Retinal pigment epithelial cell (primary cell): ENCODE measurements at places on chromosomes 2 and 18.

DNA sequence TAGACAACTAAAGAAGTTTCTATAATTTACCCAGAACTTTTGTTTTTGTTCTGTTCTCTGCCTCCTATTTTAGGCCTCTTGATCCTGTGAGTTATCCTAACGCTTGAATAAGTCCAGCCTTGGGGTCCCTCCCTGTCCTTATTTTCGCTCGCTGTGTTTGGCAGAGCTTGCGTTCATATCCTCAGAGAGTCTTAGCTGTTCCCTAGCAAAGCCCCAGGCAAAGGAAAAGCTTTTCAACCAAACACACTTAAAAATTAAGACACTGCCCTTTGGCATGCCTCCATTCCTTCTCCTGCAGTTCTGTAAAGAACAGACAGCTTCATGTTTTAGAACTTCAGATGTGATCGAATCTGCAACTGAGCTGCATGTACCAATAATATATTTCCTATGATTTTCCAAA, 517.2 kb downstream of the SUCLG1 start:
- no peak for DNase-seq

DNA sequence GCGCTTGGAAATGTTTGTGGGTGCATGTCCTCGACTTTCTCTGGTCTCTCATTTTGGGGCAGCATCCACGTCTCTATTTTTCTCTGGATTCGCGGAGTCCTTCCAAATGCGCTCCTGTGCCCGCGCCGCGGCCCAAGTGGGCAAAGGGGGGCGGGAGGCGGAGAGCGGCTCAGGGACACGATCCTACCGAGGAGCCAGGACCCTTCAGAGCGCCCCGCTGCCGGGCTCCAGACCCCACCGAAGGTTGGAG, 990 bp downstream of the EPAS1 start:
- DNase-seq, result no peak

DNA sequence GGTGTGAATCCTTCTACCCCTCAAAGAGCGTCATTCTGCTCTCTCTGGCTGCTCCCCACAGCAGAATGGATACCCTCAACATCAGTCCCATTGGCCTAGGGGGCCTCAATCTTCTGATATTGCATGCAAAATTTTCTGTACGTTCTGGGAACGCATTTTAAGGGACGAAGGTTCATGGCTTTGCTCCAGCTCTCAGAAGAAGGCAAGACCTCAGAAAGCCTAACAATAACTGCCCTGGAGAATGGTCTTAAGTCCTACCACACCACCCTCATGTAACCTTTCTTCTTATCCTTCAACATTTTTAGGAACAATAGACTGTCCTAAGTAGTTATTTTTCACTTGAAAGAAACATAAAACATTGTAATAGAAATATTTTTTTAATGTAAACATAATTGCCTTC, 212.6 kb downstream of the PRKCE start:
- DNase-seq, result no peak

DNA sequence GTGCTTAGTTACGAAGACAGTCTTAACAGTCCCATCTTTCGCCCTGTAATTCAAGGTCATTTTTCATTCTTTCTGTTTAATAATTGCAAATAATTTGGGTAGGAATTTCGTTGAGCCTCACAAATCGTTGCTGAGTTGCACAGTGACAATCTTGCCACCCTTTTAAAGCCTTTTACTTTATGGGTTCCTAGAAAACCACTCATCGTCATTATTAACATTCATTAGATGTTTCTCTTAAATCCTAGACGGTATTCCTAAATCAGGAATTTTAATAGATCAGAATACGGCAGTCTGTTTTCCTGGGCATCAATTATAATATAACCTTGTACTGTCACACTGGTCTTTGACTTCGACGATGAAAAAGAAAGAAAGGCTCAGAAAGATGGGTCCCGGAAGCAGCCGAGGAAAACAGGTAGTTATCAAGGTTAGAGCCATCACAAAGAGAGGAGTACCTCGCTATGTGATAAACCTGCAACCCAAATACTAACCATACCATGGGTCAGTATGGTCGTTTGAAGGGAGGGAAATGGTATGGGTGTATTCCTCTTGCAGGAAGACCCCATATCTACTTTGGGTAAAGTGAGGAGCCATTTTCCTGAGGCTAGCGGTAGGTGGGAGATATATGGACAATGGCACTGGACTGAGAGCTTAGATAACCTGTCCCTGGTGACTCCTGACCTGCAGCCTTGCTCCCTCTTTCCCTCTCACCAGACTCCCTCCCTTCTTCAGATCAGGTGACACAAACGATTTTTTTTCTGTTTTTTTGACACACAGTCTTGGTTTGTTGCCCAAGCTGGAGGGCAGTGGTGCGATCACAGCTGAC, 981 bp upstream of the SF3B1 start:
- DNase-seq, result no peak

GRCh38 chr2:128438091-128438490, 119.4 kb upstream of the HS6ST1 start:
- DNase-seq, result no peak

GRCh38 chr18:60060578-60060977, 160.8 kb downstream of the PMAIP1 start:
- no peak for DNase-seq

- no peak for DNase-seq
Observed at GRCh38 chr2:62808554-62808953, 103.0 kb downstream of the EHBP1 start.

- DNase-seq, result no peak
Observed at GRCh38 chr2:168365094-168365621, 90.9 kb upstream of the CERS6 start.

DNA sequence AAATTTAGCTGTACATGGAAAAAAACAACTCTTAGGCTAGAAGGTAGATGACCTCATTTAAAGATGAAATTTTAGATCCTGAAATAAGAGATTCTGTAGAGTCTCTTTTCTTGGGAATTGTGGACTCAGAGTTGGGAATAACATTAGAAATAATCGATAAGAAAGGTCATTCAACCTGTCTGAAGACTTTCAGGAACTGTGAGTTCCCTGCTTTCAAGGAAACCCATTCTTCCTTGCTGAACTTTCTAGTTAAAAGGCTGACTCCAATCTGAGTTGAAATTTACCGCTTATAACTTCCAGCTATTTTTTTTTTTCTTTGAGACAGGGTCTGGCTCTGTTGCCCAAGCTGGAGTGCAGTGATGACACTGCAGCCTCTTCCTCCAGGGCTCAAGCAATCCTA, 16.8 kb upstream of the SMAD7 start:
- DNase-seq, result no peak

DNA sequence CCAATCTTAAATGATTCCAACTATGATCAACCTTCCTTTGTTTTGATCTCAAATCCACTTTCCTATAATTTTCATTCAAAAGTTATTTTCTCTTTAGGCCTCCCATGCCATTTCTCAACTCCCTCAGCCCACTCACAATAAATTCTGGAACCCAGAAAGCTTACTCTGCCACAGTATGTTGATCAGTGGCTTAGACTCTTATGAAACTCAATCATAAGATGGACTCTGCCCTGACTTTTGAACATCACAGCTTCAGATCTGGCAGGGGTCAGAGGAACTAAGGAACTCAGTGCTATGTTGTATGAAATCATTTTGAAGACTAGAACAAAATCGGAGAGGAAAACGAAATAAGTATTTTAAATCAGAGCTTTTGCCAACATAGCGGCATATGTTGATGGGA, 59.8 kb upstream of the LGALSL start:
- no peak for DNase-seq

- peak; percentile 34 for DNase-seq
Observed at GRCh38 chr2:8543383-8544170, 138.3 kb upstream of the ID2 start.

- DNase-seq, result no peak
Observed at GRCh38 chr2:38863061-38863695, 12.6 kb downstream of the DHX57 start.

DNA sequence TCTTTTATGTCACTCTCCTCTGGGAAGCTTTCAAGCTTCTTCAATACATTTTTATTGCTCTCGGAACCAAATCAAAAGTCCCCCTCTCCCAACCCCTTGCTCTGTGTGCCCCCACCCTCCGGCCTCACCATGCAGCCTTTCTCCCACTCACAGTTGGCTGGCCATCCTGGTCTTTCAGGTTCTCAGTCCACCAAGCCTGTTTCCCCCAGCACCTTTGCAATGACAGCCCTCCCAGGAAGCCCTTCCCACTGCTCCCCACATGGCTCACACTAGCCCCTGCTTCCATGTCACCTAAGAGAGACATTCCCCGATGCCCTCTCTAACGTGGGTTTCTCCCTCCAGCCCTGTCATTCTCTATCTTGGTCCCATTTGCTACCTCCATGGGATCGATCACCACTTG, 266.6 kb downstream of the SRBD1 start:
- no peak for DNase-seq

DNA sequence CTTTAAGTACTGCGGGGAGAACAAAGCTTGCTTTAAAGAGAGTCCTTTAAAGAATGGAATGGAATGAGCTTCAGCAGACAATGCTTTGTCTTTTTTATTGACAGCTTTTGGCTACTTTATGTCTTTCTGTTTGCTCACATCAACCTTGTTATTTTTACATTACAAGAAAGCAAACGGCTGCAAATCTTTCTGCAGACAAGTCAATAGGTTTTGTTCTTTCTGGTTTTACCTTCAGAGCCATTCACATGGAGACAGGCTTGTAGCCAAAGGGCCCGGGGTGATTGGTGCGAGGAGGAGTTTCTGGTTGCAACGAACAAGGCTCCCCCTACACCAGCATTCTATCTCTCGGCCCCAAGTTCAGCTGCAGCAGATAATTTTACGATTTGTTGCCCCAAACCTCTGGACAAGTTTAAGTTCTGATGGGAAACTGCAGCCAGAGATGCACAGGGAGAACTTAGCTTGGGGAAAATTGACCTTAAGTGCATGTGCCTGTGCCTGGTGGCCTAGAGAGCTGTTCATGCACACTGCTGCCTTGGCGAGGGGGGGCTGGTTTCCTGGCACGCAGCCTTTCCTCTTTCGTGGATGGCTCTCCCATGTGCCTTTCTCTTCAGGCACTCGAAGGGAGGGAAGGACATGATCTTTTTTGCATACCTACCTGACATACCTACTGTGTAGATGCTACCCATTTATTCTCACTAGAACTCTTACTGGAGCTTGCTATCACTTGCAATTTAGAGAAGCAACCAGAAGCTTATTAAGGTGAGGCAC, 543.2 kb downstream of the DCDC2C start:
- no peak for DNase-seq

DNA sequence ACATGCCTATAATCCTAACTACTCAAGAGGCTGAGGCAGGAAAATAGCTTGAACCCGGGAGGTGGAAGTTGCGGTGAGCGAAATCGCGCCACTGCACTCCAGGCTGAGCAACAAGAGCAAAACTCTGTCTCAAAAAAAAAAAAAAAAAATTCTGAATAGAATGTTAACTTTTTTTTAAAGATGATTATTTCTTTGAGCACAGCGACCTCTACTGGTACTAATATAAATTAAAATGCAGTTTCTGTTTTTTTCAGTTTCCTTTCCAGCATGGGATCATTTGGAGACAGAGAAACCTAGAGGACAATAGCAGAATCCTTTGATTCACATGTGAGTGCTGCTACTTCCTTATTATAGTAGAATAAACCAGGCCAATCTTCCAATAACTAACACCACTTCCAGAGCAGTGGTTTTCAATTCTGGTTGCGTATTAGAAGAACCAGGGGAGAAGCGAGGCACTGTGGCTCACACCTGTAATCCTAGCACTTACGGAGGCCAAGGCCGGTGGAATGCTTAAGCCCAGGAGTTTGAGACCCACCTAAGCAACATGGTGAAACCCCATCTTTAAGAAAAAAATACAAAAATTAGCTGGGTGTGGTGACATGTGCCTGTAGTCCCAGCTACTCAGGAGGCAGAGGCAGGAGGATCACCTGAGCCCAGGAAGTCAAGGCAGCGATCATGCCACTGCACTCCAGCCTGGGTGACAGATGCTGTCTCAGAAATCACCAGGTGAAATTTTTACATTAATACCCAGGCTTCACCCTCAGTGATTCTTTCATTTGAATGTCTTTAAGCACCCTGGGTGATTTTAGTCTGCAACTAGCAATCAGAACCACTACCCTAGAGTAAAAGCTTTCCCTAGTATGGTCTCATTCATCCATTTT, 10.1 kb downstream of the SRSF7 start:
- DNase-seq, result no peak

- no peak for DNase-seq
Observed at GRCh38 chr2:235170536-235171521, 219.0 kb downstream of the SH3BP4 start.

DNA sequence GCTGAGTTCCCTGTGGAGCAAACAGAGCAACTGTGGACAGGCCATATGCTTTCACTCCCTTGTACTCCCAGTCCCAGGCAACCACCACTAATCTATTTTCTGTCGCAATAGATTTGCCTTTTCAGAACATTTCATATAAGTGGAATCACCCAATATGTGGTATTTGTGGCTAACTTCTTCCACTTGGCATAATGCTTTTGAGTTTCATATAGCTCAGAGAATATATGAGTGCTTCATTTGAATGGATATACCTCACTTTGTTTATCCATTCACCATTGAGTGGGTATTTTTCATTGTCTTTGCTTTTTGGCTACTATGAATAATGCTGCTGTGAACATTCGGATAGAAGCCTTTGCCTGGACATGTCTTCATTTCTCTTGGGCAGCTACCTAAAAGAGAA, 151.9 kb downstream of the CERS6 start:
- DNase-seq, result no peak

DNA sequence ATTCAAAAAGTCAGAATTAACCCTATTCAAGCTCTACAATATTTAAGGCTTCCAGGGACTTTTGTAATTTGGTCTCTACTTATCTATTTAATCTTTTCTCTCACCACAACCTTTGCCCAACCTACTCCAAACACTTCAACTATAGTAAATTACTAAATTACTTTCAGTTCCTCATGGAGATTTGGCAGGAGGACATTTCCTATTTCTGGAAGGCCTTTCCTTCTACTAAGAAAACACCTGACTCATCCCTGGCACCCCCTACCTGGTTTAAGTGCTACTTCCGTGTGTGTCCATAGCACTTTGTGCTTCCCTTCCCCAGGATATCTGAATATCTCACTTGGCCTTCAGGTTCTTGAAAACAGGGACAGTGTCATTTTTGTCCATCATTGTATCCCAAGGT, 96.3 kb downstream of the UPP2 start:
- DNase-seq, result no peak

- no peak for DNase-seq
Observed at GRCh38 chr2:53475321-53475720, 292.3 kb upstream of the CHAC2 start.

- no peak for DNase-seq
Observed at GRCh38 chr18:48442761-48443160, 33.6 kb upstream of the ZBTB7C start.

DNA sequence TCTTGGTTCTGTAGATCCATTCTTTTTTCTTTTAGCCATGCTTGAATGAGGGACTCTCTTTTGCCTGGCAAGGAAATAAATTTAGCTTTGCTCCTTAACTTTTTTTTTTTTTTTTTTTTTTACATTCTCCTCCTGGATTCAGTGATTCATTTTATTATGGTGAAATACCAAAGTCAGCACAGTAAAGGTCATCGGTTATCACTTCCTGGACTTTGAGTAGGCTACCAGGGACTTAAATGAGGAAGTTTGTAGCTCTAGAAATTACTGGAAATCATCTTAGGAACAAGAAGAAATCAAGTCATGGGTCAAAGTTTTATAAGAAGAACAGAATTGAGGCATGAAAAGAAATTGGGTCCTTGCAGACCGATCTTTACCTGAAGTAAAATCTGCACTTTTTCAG, 75.0 kb downstream of the SOCS6 start:
- DNase-seq, result no peak
